ENCODE measurements at places on chromosomes 7 and 10.

GRCh38 chr10:112732277-112732921 lies 217.6 kb upstream of the TCF7L2 start:
- DNase-seq = no peak

DNA sequence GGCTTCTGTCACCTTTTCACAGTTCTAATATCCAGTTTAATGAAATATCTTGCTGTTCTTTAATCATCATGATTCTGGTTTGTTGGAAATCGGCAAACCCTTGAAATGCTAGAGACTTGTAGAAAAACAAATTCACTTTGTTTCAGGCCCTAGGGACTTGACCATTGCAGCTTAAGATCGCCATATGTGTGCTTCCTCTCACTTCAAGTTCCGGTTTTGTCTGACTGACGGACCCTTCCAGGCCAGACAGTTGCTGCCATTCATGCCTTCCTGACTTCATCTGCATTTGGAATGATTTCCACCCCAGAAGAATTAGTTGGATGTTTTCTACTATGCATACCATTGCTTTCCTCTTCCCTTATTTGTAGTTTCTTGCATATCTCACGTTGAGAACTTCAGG lies 125.6 kb downstream of the CELF2 start:
- no peak for DNase-seq

GRCh38 chr10:101732096-101732495 lies 37.1 kb upstream of the FBXW4 start:
- DNase-seq = no peak

GRCh38 chr10:13161857-13162271 lies 506 bp downstream of the MCM10 start:
- DNase-seq = no peak

All from stimulated activated CD4-positive, alpha-beta T cell treated with anti-CD3 and anti-CD28 coated beads, Interleukin-2, amount 100 ng/mL, for 48 hours (primary cell).